ENCODE measurements at places on chromosomes 1 and 21. TPM values are rescaled to one million over a fixed set of nuclear protein-coding genes. Genes with fewer than 3 reads are reported as not detected.

The GPX7 gene
- 5.7 TPM for total RNA-seq

The SPSB1 gene
- total RNA-seq = 56.7 TPM

The NR5A2 gene
- total RNA-seq = 0.39 TPM

DNA sequence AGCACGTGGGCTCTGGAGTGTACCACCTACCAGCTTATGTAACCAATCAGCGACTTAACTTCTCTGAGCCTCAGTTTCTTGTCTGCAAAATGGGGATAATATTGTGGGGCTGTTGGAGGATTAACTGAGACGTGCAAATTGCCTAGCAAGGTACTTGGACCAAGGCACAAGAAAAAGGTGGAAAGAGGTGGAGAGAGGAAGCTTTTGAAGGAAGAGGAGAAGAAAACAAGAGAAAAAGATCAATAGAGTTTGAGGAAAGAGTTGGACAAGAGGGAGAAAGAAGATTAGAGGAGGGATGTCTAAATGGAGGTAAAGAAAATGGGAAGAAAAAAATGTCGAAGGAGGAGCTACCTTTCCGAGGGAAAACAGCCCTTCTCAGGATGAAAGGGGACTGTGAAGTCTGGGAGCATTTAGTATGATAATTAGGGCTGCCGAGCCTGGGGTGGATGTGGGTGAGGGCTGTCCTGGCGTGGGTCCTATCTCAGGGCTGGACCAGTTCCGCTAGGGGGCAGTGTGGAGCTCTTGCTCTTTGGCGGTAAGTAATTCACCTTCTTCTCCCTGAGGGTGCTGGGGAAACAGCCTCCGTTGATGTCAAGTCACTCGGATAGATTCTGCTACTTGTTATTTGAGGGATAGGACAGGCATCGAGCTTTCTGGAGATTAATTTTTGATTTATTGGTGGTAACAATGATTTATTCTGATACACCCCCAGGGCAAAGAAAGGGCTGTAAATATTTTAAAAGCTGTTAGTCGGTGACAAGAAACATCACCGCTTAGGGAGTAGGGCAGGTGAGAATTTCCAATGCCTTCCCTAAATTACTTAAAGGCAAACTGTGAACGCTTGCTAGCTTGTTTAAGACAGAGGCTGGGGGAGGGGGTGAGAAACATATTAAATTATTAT is 79.0 kb upstream of the NFASC start:
- H3K27me3 ChIP-seq = peaks cover 21% of the 10 kb centered on the region
- peak; percentile 22 for DNase-seq
- H3K4me1 ChIP-seq = no peaks in the 10 kb centered on the region

The TNFAIP8L2 gene
- total RNA-seq = not detected

The DCDC2B gene
- total RNA-seq = not detected

The ZFP69B gene
- total RNA-seq = 5.4 TPM

DNA sequence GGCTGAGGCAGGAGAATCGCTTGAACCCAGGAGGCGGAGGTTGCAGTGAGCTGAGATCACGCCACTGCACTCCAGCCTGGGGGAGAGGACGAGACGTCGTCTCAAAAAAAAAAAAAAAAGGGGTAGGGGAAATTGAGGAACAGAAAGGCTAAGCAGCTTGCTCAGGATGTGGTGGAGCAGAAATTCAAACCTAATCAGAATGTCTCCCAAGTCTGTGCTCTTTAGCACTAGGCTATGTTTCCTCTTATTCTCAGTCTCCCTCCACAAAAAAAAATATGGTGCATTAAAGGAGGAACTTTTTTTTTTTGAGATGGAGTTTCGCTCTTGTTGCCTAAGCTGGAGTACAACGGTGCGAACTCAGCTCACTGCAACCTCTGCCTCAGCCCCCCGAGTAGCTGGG is 114.2 kb downstream of the SLC16A1 start:
- H3K27ac ChIP-seq = no peak overlapping the region
- no peaks in the 10 kb centered on the region for H3K27me3 ChIP-seq
- no peaks in the 10 kb centered on the region for H3K4me1 ChIP-seq
- H3K4me3 ChIP-seq = no peak overlapping the region

The MTARC2 gene
- total RNA-seq = 3.1 TPM

GRCh38 chr1:169298441-169298840 is 69.2 kb downstream of the NME7 start:
- no peaks in the 10 kb centered on the region for H3K4me1 ChIP-seq
- DNase-seq = no peak
- H3K27me3 ChIP-seq = no peaks in the 10 kb centered on the region
- H3K36me3 ChIP-seq = no peaks in the 10 kb centered on the region

GRCh38 chr21:45998276-45998701 is 16.7 kb downstream of the COL6A1 start:
- no peak overlapping the region for H3K4me3 ChIP-seq
- peaks cover 10% of the 10 kb centered on the region for H3K4me1 ChIP-seq
- H3K27me3 ChIP-seq = no peaks in the 10 kb centered on the region
- H3K27ac ChIP-seq = no peak overlapping the region
- peaks cover 22% of the 10 kb centered on the region for H3K36me3 ChIP-seq

DNA sequence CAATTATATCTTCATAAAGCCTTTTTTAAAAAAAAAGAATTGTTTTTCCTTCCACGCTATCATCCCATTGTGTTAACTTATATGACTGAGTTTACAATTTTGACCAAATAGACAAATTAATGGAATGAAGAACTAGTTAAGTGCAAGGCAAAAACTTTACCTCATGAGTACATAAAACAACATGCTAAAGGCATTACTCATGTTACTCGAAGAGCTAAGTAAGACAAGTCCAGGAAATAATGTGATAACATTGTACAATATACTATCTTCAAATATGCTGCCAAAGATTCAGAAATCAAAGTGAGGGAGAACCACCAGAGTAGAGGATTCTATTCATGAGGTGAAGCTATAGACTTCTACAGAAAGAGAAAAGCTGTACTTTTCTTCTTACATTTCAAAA is 24.2 kb upstream of the DYNLT5 start:
- no peaks in the 10 kb centered on the region for H3K27me3 ChIP-seq
- peaks cover 3% of the 10 kb centered on the region for H3K4me1 ChIP-seq
- no peaks in the 10 kb centered on the region for H3K36me3 ChIP-seq
- H3K27ac ChIP-seq = no peak overlapping the region

- peaks cover 6% of the 10 kb centered on the region for H3K36me3 ChIP-seq
- no peak overlapping the region for H3K27ac ChIP-seq
- H3K4me3 ChIP-seq = no peak overlapping the region
- DNase-seq = no peak
- H3K4me1 ChIP-seq = peaks cover 7% of the 10 kb centered on the region
- H3K27me3 ChIP-seq = no peaks in the 10 kb centered on the region
Observed at GRCh38 chr21:42980312-42981213, 6.2 kb downstream of the PKNOX1 start.

DNA sequence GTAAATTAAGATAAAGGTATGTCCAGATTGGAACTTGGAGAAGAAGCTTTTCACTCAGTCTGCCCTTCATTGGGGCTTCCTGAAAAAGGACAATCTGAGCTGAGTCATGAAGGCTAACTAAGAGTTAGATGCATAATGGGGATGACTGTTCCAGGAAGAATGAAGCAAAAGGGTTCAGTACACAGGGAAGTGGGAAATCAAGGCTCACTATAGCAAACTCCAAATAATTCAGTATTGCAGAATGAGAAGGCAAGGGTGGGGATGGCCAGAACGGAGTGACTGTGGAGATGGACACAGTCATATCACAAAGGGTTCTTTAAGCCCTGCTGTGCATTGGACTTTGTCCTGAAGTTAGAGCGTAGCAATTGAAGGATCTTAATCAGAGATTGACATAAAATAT is 158.3 kb downstream of the FGGY start:
- H3K4me1 ChIP-seq = peaks cover 10% of the 10 kb centered on the region
- H3K27ac ChIP-seq = no peak overlapping the region
- peak; percentile 80 for DNase-seq
- H3K36me3 ChIP-seq = no peaks in the 10 kb centered on the region

DNA sequence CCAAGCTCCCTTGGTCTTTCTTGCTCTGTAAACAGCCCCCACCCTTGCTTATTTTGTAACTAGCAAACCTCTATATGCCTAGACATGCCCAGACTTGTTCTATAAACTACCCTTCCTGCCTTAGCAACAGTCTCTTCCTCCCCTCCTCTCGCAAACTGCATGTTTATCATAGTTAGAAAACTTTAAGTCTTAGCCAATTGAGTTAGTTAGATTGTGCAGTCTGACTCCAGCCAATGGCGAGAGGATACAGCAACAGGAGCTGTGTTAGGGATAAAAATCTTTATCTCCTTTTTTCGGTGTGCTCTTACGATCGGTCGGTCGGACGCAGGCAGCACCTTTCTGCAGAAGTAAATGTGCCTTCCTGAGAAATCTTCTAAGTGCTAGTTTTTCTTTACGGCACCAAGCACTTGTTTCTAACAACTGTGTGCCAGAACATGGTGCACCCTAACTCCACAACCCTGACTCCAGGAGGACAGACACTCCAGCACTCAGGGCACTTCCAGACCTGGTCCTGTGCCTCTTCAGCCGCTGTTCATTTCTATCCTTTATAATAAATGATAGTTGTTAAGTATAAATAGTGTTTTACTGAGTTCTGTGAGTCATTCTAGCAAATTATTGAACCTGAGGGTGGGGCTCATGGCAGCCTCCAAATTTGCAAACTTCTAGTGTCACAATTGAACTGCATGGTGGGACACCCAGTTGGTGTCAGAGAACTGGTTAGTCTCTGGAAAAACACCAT is 25.7 kb upstream of the GNG4 start:
- no peak overlapping the region for H3K4me3 ChIP-seq
- no peak overlapping the region for H3K27ac ChIP-seq
- no peaks in the 10 kb centered on the region for H3K27me3 ChIP-seq
- no peaks in the 10 kb centered on the region for H3K36me3 ChIP-seq
- no peak for DNase-seq

DNA sequence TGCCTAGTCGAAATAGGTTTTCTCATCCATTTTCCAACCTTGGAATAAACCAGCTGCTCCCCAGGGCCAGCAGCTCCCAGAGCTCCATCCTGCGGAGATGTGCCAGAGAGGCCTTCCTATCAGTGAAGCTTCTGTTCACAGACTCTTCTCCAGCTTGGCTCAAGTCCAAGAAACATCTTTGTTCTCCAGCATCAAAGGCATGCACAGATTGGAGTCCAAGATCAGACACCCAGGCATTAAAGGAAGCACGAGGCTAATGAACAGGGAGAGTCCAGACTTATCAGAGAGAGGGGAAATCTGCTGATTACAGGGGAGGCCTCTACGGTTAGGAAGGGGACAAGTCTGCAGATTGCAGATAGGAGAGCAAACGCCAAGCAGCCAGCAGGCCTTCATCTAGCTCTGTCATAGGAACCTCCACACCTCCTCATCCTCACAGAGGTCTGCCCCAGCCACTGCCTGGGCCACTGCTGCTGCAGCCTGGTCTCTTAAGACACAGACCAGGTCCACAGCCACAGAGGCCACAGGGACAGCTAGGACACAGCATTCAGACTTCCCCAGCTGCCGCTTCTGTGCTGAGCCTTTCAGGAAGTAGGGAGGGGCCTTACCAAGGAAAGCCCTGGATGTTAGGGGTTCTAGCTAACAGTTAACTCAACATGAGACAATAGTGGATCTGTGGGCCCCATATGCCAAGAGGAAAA is 3.4 kb downstream of the PRR9 start:
- no peak overlapping the region for H3K4me3 ChIP-seq
- no peaks in the 10 kb centered on the region for H3K4me1 ChIP-seq
- no peak overlapping the region for H3K27ac ChIP-seq
- no peak for DNase-seq
- no peaks in the 10 kb centered on the region for H3K27me3 ChIP-seq

DNA sequence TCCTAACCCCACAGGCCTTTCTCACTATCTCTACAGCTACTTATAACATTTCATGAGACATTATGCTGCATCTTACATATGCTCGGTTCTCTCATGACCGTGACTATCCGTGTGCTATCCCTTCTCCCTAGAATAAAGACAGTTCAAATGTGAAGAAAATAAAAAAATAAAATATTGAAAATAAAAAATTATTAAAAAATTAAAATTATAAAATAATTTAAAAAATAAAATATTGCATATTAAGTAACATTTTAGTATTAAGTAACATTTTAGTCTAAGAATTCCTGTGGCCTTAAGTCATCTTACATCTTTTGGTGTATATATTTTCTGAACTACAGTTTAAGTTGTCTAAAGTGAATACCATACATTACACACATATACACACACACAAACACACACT is 415.5 kb downstream of the DPYD start:
- no peaks in the 10 kb centered on the region for H3K27me3 ChIP-seq
- no peak overlapping the region for H3K4me3 ChIP-seq
- H3K27ac ChIP-seq = no peak overlapping the region

DNA sequence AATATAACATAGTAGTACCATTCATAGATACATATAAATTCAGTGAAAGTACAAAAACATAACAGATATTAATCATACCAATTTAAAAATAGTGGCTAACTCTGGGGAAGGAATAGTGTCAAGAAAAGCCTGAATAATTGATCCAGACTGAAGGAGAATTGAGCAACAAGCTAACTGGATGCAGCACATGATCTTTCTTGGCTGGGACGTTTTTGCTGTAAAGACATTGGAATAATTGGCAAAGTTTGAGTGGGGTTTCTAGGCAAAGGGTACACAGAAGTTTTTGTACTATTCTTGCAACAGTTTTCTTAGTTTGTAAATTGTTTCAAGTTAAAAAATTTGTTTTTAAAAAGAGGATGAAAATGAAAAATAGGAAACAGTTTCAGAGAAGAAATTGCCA is 2.6 kb upstream of the SH3GLB1 start:
- peaks cover 6% of the 10 kb centered on the region for H3K4me1 ChIP-seq
- H3K36me3 ChIP-seq = no peaks in the 10 kb centered on the region
- no peak for DNase-seq

The KRTAP12-2 gene
- total RNA-seq = not detected

GRCh38 chr1:50103615-50104081 is 5.1 kb upstream of the ELAVL4 start:
- H3K27me3 ChIP-seq = no peaks in the 10 kb centered on the region
- H3K4me3 ChIP-seq = no peak overlapping the region
- no peaks in the 10 kb centered on the region for H3K4me1 ChIP-seq
- DNase-seq = no peak

The AVPR1B gene
- not detected for total RNA-seq

The CELSR2 gene
- total RNA-seq = 10.0 TPM

GRCh38 chr21:46356494-46357334 is 32.8 kb downstream of the PCNT start:
- no peak overlapping the region for H3K27ac ChIP-seq
- H3K27me3 ChIP-seq = no peaks in the 10 kb centered on the region
- peaks cover 8% of the 10 kb centered on the region for H3K36me3 ChIP-seq
- no peak overlapping the region for H3K4me3 ChIP-seq

- no peak overlapping the region for H3K4me3 ChIP-seq
- H3K27ac ChIP-seq = no peak overlapping the region
- H3K36me3 ChIP-seq = no peaks in the 10 kb centered on the region
- peaks cover 2% of the 10 kb centered on the region for H3K27me3 ChIP-seq
- H3K4me1 ChIP-seq = peaks cover 22% of the 10 kb centered on the region
Observed at GRCh38 chr1:94602316-94602715, 60.8 kb upstream of the F3 start.

GRCh38 chr1:196685506-196685905 is 33.7 kb downstream of the CFH start:
- no peaks in the 10 kb centered on the region for H3K36me3 ChIP-seq
- H3K27me3 ChIP-seq = no peaks in the 10 kb centered on the region
- H3K27ac ChIP-seq = no peak overlapping the region

DNA sequence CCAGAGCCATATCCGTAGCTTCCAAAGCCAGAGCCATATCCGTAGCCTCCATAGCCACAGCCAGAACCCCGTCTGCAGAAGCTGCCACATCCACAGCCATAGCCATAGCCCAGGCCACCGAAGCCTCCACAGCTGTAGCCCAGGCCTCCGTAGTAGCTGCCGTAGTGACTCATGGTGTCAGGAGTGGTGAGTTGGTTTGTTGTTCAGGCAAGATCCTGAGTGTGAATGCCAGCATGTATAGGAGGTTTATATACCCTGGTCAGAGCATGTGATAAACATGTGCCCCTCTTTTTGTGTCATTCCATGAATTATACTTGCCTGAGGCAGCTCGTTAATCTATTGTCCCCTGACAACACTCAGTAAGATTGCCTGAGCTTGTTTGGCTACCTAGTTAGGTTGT is at the start of gene KRTAP19-1:
KRTAP19-1 (minus strand) TSS at position 223 of the 400 bp plus-strand sequence; CDS start at position 173, 50 bp downstream.
- H3K4me1 ChIP-seq = no peaks in the 10 kb centered on the region
- H3K36me3 ChIP-seq = no peaks in the 10 kb centered on the region
- no peaks in the 10 kb centered on the region for H3K27me3 ChIP-seq
- no peak for DNase-seq

The LRRC53 gene
- not detected for total RNA-seq

Measured in astrocyte (in vitro differentiated cells and primary cell).